Natural killer cell treated with Interleukin-12 subunit alpha and Interleukin-12 subunit beta and Interleukin-15 and Interleukin-18, amount 100 ng/mL, for 72 hours (primary cell): ENCODE measurements at places on chromosomes 16 and 17. TPM values are rescaled to one million over a fixed set of nuclear protein-coding genes. Genes with fewer than 3 reads are reported as not detected.

DNA sequence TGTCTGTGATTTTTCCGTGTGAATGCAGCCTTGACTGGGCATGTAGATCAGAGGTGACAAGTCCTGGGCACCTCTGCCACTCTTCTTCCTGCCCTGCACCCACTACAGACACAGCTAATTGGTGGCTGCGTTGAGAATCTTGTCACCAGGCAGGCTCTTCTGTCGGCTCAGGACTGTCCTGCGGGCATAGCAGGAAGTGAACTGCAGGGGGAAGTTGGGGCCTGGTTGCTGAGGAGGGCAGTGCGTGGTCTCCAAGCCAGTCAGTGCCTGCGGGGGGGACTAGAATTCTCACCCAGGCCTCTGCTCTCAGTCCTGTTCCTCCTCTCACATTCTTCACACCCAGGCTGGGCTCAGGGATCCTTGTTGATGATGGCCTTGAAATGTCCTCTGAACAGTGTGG is 50.5 kb downstream of the JPH3 start:
- no peak for DNase-seq
- no peaks in the 10 kb centered on the region for H3K36me3 ChIP-seq
- H3K27me3 ChIP-seq, result peaks cover 13% of the 10 kb centered on the region
- H3K4me1 ChIP-seq, result peaks cover 8% of the 10 kb centered on the region
- no peak overlapping the region for H3K4me3 ChIP-seq

MPP2 gene
- total RNA-seq, result 0.47 TPM

SPATA22 gene
- not detected for total RNA-seq

- H3K36me3 ChIP-seq, result no peaks in the 10 kb centered on the region
- peaks cover 23% of the 10 kb centered on the region for H3K27me3 ChIP-seq
- no peaks in the 10 kb centered on the region for H3K4me1 ChIP-seq
- no peak overlapping the region for H3K27ac ChIP-seq
- DNase-seq, result no peak
These were observed 500.8 kb downstream of the NPIPA7 start for GRCh38 chr16:16879567-16880251.

DNA sequence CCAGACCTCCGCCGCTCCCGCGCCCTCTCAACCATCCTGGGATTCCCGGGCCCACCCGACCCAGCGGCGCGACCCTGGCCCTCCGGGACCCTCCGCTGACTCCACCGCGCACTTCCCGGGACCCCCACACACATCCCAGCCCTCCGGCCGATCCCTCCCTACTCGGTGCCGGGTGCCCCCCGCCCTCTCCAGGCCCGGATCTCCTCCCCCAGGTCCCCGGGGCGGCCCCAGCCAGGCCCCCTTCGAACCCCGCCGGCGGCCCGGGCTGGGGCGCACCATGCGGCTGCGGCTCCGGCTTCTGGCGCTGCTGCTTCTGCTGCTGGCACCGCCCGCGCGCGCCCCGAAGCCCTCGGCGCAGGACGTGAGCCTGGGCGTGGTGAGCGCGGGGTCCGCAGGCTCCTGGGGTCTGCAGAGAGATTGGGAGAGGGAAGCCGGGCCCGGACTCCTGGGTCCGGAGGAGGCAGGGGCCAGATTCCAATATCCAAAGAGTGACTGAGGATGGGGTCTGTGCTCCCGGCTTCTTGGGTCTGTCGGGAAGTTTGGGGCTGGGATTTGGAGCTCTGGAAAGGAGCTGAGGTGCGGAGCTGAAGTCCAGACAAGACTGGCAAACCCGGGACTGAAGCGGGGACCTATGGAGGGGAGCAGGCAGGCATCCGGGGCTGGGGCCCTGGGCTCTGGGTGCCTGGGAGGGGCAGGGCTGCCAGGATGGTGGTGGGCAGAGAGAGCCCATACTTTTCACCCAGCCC is 453 bp downstream of the MMP25 start:
- no peak overlapping the region for H3K27ac ChIP-seq
- peaks cover 44% of the 10 kb centered on the region for H3K4me1 ChIP-seq
- H3K4me3 ChIP-seq, result peak overlapping the region; percentile 73
- H3K36me3 ChIP-seq, result peaks cover 6% of the 10 kb centered on the region

DNA sequence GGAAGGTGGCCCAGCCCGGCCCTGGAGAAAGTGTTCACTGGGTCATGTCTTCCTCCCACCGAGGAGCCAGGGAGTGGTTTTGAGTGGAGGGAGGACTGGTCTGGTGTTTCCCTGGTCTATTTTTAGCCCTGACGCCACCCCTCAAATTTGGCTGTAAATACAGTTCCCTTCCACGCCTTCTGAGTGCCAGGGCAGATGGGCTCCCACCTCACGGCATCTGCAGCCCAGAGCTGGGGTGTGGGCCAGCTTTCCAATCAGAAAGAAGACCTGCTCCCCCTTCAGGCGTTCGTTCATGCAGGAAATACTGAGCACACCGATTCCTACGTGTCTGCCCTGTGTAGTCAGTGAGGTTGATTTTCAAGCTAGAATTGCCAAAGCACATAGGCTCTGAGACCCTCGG is 53.7 kb downstream of the SNX20 start:
- no peak overlapping the region for H3K4me3 ChIP-seq
- peaks cover 8% of the 10 kb centered on the region for H3K4me1 ChIP-seq
- DNase-seq, result no peak
